ENCODE measurements at places on chromosomes 6 and 20.

GRCh38 chr6:154166140-154166539 is 127.1 kb downstream of the OPRM1 start:
- DNase-seq, result no peak

DNA sequence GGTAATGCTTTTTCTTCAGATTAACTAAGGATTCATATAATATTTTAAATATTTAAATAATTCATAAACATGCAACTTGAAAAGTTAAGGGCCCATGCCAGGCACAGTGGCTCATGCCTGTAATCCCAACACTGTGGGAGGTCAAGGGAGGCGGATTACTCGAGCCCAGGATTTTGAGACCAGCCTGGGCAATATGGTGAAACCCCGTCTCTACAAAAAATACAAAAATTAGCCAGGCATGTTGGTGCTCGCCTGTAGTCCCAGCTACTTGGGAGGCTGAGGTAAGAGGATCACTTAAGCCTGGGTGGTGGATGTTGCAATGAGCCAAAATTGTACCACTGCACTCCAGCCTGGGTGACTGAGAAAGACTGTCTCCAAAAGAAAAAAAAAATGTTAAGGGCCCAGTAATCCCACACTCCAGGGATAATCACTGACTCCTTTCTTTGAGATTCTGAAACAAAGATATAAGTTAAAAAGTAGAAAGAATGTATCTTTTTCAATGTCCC is 7.9 kb upstream of the RIN2 start:
- no peak for DNase-seq

DNA sequence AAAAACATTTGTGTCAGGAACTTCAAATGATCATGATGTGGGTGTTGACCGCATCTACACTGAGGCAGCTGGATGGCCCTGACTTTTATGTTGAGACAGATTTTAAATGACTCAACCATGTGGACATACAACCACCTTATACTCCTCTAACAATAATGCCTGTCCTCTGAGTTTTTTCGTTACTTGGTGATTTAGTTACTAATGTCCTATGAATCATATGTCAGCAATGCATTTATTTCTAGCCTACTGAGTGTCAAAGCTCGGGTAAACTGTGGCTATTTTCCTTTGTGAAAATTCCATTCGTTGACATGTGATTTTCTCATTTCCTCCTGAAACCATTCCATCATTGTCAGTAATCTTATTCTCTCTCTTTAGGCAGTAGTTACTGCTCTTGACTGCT is 38.9 kb upstream of the NKX2-4 start:
- no peak for DNase-seq

GRCh38 chr6:45556828-45557227 is 179.1 kb upstream of the SUPT3H start:
- no peak for DNase-seq

- no peak for DNase-seq
Observed at GRCh38 chr6:388202-388903, 3.2 kb upstream of the IRF4 start.

DNA sequence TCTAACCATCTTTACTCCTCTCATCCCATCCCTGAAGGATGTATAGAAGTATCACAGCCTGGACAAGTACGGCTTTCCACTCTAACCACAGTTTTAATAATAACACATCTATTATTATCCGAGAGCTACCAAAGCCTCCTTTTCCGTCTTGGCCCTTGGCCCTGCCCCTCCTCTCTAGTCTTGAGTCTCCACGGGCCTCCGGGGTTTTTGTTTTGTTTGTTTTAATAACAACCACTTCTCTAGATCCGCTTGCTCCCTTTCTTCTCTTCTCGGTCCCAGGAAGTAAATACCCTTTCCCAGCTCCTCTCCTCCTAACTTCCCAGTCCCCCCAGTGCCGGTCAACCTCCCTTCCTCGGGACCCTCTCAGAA is 661 bp downstream of the LCA5 start:
- no peak for DNase-seq

DNA sequence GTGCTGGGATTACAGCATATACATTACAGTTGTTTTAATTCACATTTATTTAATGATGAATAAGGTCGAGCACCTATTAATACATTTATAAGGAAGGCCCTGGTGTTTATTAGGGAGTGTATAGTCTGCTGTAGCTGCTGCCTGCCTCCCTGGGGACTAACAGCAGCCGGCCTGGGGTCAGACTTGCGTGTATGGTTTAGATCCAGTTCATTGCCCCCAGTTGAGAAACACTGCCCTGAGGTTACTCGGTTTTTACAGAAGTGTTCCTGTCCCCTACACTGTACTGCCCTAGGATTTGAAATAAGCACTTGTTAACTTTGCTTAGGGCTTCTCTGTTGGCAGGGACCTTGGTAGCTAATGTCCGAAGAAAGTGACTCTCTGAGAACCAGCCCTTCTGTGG is 4.0 kb downstream of the TTPAL start:
- DNase-seq, result no peak

- no peak for DNase-seq
Observed at GRCh38 chr6:75931011-75931680, 141.3 kb downstream of the IMPG1 start.

DNA sequence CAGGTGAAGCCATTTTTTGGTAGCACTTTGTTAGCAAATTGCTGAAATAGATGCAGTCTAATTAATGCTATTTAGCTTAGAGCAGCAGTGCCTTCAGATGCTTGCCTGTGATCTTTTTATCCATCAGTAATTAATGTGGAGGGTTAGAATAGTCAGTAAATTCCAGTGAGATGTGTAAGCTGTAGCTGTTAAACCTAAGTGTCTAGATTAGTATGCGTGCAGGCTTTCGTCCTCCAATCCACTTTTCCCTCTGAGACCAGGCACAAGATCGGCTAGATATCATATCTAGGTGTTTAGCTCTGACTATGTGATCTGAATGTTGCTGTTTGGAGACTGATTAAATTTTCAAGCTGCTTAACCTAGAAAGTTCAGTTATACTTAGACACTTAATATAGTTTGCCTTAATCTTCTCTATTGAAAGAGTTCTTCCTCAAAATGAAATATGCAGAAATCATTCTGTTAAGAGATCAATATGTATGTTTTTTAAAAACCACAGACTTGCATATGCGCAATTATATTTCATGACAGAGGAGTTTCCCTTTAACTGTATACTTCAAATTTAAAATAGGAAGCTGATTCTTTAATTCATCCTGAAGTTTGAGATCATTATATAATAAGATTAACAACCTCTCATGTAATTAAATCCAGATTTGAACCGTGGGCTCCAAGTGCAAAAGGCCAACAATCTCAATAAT is 41.2 kb downstream of the XRN2 start:
- no peak for DNase-seq

GRCh38 chr20:39916236-39916765 is 772.7 kb downstream of the MAFB start:
- no peak for DNase-seq

DNA sequence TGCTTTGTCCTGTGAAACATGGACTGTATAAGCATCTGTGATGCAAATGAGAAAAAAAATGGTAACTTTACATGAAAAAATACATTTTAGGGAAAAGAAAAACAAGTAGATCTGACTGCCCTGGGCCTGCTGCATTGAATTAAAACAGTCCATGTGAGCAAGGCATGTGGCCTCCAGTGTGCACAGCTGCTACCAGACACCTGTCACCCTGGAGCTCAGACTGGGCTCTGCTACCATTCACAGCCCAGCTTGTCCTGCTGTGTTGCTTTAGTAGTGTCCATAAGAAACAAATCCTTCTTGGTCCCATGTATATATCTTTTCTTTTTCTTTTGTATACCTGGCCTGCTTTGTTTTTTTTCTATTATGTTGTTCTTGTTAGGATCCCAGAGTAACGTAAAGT is 315.9 kb downstream of the NKAIN2 start:
- no peak for DNase-seq

DNA sequence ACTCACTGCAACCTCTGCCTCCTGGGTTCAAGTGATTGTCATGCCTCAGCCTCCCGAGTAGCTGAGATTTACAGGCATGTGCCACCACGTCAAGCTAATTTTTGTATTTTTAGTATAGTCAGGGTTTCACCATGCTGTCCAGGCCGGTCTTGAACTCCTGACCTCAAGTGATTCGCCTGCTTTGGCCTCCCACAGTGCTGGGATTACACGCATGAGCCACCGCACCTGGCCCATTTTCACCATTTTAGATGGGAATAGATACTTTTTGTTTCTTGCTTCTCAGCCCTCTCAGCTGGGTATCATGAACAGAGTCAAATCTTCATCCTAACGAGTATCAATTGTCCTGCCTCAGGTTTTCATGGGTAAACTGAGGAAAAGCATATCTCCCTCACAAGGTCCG is 235.0 kb downstream of the CDC5L start:
- no peak for DNase-seq

GRCh38 chr6:81894306-81894705 is 141.8 kb upstream of the TENT5A start:
- DNase-seq, result no peak

DNA sequence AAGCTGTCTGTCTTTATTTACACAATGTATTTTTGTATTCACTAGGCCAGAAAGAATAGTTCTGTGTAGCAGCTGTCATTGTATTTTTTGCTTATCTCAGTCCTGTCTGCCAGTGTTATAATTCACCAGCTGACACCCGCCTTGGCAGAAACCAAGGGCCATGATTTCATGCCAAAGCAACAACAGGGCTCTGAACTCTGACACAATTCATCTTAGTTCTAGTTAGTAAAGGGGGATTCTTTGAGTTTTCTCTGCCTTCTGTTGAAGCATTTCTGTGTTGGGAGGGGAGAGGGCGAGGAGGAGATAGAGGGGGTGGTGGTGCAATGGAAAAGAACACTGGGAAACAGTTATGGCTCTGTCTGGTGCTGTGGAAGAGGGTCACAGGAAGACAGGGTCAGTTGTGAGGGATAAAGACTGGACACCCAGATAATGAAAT is 684.6 kb upstream of the MARCKS start:
- no peak for DNase-seq

- DNase-seq, result no peak
Observed at GRCh38 chr6:111788379-111789276, 84.6 kb downstream of the FYN start.

GRCh38 chr6:136134751-136135150 is 115.4 kb downstream of the MTFR2 start:
- DNase-seq, result no peak

Measured in progenitor cell of endocrine pancreas (in vitro differentiated cells).